Endothelial cell of coronary artery (primary cell): ENCODE measurements at places on chromosomes 11 and 22. TPM values are rescaled to one million over a fixed set of nuclear protein-coding genes. Genes with fewer than 3 reads are reported as not detected.

The ISX gene
- not detected in 2 replicates for total RNA-seq

The CD3E gene
- total RNA-seq: not detected in 2 replicates

The NRIP3 gene
- total RNA-seq: 2.5 and 12.0 TPM in 2 replicates

The POU2AF3 gene
- total RNA-seq: not detected in 2 replicates

The SLC22A6 gene
- total RNA-seq: not detected in 2 replicates

The KLHL22 gene
- total RNA-seq: 16.0 and 19.9 TPM in 2 replicates

The HIPK3 gene
- 48.0 and 68.1 TPM in 2 replicates for total RNA-seq

The ALKBH3 gene
- 28.3 and 40.7 TPM in 2 replicates for total RNA-seq

The LUZP2 gene
- total RNA-seq: 0.56 TPM in 1 of 2 replicates, not detected in the other

The RIMBP3C gene
- total RNA-seq: under 0.01 and 0.09 TPM in 2 replicates

The SLC29A2 gene
- 0.09 and 0.28 TPM in 2 replicates for total RNA-seq

The CHST1 gene
- total RNA-seq: 19.0 and 43.4 TPM in 2 replicates

The TREH gene
- total RNA-seq: under 0.01 and 0.09 TPM in 2 replicates
